Activated T-helper 2 cell treated with anti-CD3 and anti-CD28 coated beads, Interferon-gamma antibody, Interleukin-2, Interleukin-4, amounts not matched to agents 10 μg/mL and 5 μg/mL and 100 μg/mL, durations not matched to agents 14 hours and 24 hours and 36 hours (primary cell): ENCODE measurements at places on chromosomes 2 and 18. TPM values are rescaled to one million over a fixed set of nuclear protein-coding genes. Genes with fewer than 3 reads are reported as not detected.

GRCh38 chr2:161238265-161238559 is 70.0 kb upstream of the PSMD14 start:
- DNase-seq: no peak

Gene FBXO36
- total RNA-seq: 0.66 and 1.0 TPM in 2 replicates

DNA sequence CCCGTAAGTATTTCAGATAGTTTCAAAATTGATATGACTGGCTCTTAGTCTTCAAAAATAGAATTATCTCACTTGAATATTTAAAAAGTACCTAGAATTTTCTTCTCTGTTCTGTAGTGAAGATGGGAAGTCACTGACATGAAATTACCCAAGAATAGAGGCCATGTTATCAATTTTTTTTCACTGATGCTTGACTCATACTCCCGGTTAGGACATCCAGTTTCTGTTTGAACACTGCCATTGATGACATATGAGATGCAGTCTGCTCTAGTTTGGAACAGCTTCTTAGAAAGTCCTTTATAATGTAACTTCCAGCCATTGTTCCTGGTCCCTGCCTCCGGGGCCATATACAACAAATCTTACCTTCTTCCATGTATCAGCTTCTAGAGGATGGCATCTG is 26.0 kb downstream of the MAP3K20 start:
- DNase-seq: no peak

DNA sequence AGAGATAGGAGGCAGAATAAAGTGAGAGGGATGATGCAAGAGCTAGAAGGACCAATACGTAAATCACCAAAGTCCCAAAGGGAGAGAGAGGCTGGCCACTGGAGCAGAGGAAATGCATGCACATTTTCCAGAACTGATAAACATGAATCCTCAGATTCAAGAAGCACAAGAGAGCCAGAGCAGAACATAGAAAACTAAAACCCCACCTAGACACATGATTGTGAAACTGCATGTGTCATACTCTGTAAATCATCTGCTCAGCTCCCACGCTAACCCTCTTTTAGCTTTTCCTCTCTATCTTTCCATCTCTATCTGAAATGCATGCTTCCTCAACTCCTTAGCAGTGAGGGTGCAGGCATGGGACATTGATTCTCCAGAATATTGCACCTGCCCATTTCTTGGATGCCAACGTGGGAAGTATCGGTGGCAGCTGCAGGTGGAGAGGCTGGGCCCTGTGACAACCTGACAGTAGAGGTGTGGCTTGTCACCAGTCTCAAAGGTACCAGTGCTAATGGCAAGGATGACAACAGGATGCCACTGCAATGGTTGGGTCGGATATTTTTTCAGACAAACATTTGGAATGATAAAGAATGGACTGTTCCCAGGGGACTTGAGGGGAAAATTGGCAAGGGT is 89.3 kb upstream of the OTOS start:
- no peak for DNase-seq

Gene RGPD3
- 0.30 and 0.34 TPM in 2 replicates for total RNA-seq

DNA sequence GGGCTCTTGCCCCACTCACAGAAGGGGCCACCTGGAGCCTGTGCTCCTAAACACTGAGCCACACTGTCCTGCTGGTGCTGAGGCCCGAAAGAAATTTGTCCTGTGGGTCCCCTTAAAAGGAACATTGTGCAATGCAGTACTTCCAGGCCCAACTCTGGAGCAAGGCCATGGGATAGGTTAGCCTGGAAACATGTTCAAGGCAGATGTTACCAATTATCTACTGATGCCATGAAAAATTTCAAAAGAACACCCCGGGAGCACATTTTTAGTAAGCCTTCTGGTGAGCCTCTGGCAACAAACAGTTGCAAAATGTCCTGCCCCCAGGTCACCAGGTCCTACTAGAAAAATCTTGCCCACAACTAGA is 12.3 kb upstream of the PTMA start:
- DNase-seq: no peak

DNA sequence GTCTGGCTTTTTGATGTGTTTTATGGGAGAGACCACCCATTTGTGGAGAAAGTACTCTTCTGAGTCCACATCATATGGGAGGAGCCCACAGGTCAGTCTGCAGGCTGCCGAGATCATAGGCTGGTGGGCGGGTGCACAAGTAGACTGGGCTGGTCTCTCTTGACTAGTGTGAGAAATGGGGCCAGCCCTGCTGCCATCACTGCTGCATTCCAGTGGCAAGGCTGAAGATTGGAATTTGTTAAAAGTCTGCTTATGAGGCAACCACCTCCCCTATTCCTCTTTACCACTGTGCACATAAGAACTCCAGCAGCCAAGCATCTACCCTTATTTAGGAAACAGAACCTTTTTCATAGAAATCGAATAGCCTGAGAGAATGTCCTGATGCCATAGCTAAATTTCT is 200.7 kb downstream of the DIS3L2 start:
- DNase-seq: no peak

GRCh38 chr2:10337449-10338269 is 35.0 kb downstream of the HPCAL1 start:
- no peak for DNase-seq

- DNase-seq: no peak
Observed at GRCh38 chr2:238388794-238389193, 37.9 kb upstream of the ASB1 start.
